Prostate gland (tissue), 2 donors: ENCODE measurements at places on chromosomes 1 and 21. TPM values are rescaled to one million over a fixed set of nuclear protein-coding genes. Genes with fewer than 3 reads are reported as not detected.

GPR52 gene
- total RNA-seq: 0.18 TPM

PDPN gene
- total RNA-seq: 19.5 TPM

TRIM62 gene
- total RNA-seq: 13.3 TPM

IVL gene
- total RNA-seq: 0.46 TPM

FMO5 gene
- 19.3 TPM for total RNA-seq

HIVEP3 gene
- total RNA-seq: 9.3 TPM

CR1L gene
- total RNA-seq: not detected

PRKACB gene
- total RNA-seq: 24.7 TPM

FAM72A gene
- total RNA-seq: 0.27 TPM

LIN28A gene
- 0.17 TPM for total RNA-seq

MMP23B gene
- total RNA-seq: 55.4 TPM

TRNP1 gene
- 21.1 TPM for total RNA-seq

SEC16B gene
- total RNA-seq: 3.2 TPM

DNA sequence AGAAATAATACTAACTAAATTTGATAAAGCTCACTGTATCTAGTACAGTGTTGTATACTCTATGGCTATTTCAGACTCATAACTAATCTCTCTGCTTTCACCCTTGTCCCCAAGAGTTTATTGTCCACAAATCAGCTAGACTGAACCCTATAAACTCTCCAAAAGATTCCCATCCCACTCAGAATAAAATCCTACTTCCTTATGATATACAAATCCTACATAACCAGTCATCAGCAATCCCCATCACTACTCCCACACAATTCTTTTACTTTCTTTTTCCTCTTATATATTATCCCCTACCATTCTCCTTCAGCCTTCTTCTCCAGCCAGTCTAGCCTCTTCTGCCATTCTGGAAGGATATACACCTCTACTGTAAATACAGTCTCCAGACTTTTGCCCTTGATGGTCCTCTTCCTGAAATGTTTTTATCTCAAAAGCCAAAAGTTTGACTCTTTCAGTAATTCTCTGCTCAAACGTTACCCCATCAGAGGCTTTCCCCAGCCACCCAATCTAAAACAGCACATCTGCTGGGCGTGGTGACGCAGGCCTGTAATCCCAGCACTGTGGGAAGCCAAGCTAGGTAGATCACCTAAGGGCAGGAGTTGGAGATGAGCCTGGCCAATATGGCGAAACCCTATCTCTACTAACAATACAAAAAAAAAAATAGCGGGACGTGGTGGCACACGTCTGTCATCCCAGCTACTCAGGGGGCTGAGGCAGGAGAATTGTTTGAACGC is 41.6 kb downstream of the ABL2 start:
- no peak for DNase-seq

- DNase-seq: no peak
These were observed 25.2 kb downstream of the CRNN start for GRCh38 chr1:152388889-152389288.

DNA sequence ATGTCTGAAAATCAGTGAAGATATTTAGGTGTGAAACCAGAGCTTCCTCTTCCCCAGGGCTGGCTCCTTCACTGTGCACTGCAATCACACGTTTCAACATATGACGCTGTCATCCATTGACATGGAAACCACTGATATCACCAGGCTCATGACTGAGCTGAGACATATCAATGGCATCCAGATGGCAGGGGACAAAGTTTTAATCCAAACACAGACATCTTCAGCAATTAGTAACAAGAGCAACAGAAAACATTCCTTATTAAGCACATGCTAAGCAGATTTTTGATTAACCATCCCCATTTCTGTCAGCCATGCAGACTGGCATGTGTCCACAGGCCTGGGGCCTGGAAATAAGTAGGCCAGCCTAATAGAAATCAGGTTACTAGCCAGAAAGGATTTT is 108.0 kb upstream of the ADAR start:
- DNase-seq: no peak

- no peak for DNase-seq
These were observed 1075.0 kb downstream of the TTLL7 start for GRCh38 chr1:82923931-82924330.

DNA sequence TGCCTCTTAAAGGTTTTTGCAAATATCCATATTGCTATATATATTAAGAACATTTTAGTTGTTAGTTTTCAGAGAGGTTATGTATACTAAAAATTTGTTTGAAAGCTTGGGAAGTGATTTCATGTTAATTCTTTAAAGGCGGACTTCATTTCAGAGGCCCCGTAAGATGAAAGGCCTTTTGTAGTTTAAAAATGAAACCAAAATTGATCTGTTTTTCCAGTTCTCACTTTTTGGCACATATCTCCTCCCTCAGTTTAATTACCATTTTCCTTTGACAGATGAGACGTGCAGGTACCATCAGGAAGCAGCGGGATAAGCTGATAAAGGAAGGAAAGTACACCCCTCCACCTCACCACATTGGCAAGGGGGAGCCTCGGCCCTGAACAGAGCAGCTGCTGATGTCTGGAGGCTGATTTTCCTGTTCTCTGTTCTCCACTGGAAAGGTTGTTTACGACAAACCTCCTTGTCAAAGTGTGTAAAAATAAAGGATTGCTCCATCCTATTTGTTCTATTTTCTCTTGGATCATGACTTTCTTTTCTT is 8.0 kb downstream of the NDUFS5 start:
- DNase-seq: no peak

- no peak for DNase-seq
These were observed 691.1 kb downstream of the MATN1 start for GRCh38 chr1:30032302-30032701.

DNA sequence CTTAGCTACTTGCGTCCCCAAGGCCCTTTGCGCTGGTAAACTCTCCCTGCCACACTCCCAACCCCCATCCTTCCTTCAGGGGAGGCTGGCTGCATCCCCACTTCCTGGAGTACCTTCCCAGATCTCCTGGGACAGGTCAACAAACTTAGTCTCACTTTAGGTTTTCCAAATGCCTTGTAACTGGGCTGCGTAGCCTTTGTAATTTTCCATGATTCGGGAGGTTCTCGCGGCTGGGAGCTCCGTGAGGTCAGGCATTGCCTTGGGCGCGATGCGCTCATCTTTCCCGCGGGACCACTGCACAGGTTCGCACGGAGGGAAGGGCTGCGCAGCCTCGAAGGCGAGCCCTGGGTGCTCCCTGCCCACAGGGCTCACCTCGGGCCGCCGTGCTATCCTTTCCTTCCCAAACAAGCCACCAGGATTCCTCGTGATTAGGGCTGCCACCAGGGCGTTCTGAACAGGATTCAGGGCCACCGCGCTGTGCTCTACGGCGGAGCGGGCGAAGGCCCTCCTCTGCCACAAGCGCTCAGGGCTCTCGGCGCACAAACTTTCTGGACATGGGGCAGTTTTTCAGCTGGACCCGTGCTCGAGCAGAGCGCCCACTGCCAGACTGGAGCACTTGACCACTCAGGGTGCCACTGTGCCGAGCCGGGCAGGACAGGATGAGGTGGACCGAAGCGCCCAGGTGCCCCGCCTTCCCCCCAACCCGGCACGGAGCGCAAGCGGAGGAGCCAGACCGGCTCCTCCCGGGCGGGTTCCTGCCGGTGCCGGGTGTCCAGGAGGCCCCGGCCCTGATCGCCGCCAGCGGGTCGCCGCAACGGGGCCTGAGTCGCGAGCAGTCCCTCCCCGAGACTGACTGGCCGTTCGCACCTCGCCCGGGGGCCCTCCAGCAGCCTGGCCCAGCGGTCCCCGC is 1.1 kb downstream of the TMPRSS2 start:
- DNase-seq: no peak

DNA sequence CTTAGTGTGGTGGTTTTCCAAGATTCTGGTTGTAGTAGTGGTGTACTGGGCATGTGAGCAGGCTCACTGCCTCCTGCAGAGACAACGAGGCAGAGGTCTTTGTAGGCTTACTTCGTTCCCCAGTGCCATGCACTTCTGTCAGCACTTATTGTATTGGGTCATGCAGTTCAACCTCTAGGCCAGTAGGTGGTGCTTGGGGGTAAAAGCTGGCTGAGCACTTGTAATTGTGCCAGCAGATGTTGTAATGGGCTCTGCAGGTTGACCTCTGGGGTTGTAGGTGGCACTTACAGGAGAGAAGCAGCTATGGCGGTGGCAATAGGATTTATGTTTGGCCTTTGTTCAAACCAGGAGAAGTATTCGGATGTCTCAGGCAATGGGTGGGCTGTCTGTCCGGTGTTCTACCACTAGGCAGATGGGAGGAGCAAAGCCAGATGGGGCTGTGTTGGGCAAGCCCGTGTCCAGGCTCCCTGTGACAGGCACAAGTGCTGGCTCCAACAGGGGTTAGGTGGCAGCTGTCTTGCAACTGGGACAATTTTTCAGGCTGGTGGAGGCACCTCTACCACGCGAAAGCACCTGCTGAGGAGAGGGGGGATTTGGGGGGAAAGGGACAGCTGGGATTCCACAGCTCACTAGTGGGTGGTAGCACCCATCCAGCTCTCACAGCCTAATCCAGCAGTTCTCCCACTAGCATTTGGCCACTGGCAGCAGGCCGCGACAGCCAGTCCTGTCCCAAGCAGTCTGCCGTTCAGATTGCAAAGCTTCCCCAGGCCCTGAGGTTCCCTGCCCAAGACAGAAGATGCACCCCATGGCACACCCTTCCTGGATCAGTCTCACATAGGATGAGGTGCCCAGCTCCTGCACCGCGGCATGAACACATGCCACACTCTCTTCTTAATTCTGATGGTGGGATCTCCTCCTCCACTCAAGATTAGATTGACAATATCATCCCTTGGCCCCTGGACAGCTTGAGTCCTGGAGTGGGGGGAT is 274.5 kb downstream of the CTH start:
- peak; percentile 27 for DNase-seq

DNA sequence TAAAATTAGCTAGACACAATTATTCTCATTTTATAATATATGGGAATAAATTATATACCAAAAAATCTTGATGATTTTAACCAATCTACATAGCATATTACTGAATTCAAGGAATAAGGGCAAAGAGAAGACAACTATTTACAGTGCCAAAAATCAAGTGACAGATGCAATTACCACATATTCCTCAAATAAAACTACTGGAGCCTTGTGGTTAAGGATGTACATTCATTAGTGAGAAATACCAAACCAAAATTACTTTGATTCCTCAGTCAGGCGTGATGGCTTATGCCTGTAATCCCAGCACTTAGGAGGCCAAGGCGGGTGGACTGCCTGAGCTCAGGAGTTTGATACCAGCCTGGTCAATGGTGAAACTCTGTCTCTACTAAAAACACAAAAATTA is 68.8 kb upstream of the RBM34 start:
- no peak for DNase-seq

- DNase-seq: no peak
These were observed 386.3 kb downstream of the CAMTA1 start for GRCh38 chr1:7171574-7171973.

GRCh38 chr1:111275079-111275478 is 15.6 kb upstream of the CHIA start:
- no peak for DNase-seq

DNA sequence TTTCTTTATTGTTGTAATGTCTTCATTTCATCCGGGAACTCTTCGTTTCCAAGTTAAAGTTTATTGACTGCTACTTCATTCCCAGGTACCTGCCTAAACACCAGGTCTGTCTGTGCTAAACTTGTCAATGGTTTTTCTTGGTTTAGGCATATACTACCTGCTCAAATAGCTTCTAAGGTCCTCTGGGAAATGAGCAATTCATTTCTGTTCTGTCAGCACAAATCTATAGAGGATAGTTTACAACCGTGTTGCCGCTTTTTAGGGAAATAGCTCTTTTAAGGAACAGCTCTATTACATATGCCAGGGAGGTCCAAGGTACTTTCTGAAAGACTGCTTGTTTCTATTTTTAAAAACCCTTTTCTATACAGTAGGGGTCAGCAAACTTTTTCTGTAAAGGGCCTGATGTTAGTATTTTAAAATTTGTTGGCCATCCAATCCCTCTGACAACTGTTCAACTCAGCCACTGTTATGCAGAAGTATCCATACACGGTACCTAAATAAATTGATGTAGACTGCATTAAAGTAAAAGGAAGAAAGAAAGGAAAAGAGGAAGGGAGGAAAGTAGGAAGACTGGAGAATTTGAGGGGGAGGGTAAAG is 222.7 kb upstream of the PTBP2 start:
- no peak for DNase-seq

GRCh38 chr1:39478126-39478915 is 13.1 kb upstream of the BMP8A start:
- DNase-seq: no peak
